GDM1 (cell line): ENCODE measurements at places on chromosomes 13 and 19.

DNA sequence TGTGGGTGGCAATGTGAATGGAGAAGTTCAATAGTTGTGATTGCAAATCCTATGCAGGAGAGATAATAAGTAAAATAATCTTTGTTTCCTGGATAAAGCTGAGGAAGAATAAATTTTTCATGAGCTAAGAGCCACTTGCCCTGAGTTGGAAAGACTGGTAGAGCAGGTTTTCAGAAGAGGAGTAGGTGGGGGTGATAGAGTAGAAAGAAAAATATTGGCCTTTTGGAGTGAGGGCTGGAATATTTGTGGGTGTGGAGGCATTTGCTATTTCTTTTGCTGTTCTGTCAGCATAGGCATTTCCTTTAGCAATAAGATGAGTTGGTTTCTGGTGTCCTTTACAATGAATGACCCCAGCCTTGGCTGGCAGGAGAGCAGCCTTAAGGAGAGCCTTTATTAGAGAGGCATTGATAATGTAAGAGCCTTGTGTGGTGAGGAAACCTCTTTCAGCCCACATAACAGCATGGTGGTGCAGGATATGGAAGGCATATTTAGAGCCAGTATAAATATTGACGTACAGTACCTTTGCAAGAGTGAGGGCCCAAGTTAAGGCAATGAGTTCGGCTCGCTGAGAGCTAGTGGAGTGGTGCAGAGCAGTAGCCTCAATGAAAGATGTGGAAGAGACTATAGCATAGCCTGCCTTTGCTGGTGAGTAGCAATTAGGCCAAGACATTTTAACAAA is 11.6 kb upstream of the ZNF431 start:
- no peak for DNase-seq

- DNase-seq: no peak
Measured at GRCh38 chr13:40192452-40192851, 474.0 kb downstream of the FOXO1 start.

DNA sequence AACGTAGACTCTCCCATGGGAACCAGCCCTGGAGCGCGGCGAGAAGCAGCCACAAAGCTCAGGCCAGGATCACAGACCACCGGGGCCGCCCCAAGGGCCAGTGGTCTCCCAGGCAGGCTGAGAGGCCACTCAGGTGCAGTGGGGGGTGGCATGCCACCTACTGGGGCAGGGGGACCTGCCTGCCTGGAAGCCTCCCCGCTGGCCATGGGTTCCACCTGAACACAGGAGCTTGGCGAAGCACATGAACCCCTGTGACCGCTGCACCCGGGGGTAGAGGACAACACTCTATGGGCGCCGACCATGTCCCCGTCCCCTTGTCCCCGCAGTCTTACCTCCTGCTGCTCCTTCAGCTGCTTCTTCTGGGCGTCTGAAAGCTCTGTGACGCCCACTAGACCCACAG is 6.8 kb upstream of the TM6SF2 start:
- DNase-seq: no peak

DNA sequence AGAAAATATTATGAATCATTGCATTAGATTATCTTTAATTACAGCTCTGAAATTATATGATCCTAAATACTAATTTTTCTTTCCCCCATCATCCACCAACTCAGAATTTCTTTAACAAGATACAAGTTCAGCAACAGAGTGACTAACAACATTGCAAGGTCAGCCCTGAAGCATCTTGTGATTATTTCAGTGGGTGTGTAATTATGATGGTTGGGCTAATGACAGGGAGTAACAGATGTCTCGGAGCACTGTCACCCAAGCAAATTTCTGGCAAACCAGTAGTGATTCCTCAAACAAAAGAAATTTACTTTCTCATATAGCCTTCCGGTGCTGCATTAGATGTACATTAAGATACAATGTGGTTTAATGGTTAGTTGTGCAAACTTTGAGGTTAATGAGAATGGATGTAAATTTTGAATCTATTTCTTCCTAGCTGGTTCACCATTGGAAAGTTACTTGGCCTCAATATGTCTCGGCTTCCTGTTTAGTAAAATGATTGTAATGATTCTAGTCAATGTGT is 238.9 kb downstream of the ITGBL1 start:
- no peak for DNase-seq

DNA sequence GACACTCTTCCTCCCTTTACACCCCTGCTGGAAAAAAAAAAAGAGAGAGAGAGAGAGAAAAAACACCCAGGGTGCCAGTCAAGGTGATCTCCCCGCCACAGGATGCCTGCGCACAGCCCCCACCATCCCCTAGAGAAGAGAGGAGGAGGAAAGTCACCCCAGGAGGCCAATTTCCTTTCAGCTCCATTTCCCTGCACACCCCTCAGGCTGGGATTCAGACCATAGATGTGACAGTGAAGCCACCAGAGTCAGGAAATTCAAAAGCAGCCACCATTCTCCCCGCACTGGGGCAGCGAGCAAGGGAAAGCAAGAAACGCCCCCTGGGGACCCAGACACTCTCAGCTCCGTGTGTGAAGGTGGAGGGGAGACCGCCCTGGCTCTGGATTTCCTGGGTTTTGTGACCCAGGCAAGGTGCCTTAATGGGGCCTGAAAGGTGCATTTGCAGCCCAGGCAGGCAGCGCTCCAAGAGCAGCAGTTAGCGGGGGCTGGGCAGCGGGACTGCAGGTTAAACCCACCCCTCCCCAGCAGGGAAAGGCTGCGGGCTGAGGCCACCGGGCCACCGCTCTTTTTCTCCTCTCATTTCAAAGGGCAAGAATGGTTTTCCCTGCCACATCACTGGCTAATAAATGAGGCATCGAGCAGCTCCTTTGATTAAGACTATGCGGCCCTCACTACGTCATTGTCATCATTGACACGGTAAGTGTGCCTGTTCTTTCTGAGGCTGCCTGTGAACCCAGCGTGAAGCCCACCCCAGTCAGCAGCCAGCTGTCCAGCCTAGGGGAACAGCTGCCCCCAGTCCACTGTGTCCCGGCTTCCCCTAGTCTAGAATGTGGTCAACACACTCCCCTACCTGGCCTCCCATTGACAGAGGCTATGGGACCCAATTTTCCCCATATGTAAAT is 83.8 kb upstream of the TM9SF2 start:
- DNase-seq: no peak

DNA sequence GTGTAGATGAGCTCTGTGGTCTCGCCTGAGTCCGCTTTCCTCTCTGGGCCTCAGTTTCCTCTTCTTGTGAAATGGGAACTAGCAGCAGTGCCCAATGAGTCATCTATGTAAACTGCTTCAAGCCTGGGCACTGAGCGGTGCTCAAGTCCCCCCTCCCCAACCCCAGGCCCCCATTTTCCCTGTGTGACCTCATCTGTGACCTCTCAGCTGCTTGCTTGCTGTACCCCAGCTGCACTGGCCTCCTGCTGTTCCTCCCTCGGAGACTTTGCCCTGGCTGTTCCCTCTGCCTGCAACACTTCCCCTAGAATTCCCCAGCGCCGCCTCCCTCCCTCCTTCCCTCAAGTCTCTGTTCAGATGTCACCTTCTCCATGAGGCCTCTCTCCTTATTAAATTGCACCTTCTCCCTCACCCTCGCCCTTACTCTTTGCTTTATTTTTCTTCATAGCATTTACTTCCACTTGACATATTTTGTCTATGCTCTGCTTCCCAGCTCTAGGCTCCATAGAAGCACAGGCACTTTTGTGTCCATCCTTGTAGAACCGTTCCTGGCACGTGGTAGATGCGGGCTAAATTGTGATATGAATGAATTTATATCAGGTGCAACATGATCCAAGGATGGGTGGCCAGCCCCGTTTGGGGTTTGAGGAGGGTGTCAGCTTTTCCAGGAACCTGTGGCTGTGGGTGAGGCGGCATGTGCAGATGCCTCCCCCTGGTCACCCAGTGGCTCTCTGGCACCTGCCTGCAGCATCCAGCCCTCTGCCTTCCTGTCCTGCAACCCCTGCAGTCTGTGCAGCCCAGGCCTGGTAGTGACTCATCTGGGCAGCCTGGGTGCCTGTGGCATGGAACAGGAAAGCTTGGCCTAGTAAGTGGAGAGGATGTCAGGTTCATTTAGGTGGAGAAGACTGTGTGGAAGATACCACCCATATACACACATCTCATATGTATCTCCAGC is 26.3 kb downstream of the SIPA1L3 start:
- DNase-seq: peak; percentile 8

DNA sequence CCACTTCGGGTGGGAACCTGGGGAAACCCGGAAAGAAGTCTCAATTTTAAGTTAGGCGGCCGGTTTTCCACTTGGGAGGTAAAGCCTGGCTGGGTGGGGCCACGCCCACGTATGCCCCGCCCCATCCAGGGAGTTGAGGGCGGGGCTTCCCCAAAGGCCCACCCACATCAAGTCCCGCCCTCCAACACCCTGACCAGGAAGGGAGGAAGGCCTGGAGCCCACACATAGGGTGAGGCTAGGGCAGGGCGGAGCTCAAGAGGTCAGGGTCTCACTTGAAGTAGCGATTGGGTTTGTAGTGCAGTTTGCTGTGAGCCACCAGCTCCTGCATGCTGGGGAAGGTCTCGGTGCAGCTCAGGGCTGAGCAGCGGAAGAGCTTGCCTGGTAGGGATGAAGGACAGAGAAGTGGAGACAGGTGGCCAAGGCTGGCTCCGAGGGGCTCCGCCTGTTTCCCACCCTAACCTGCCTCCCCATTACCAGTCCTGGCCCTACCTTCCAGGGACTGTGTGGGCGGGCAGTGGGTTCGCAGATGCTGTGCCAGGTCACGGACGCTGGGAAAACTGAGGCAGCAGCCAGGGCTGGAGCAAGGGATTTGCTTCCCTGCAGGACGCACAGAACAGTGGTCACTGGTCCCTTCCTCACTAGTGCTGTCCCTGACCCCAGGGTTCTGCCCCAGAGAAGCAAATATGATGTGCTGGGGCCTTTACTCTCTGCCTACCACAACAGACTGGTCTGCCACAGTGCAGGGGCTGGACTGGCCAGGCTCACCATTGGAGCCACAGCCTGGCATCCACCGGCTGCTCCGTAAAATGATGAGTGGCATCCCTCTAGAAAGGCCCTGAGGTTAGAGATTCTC is 1.6 kb downstream of the ZNF414 start:
- no peak for DNase-seq

DNA sequence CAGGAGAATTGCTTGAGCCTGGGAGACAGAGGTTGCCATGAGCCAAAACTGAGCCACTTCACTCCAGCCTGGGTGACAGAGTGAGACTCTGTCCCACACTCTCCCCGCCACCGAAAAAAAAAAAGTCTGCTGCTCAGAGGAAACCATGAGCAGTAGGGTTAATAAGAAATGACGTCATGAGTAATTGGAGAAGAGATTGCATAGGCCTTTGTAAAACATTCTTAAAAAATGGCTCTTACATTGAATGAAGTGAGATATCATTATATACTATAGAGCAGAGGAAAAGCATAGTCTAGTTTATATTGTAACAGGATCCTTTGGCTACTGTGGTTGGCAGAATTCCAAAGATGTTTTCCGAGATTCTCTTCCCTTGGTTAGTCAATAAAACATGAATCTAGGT is 228.2 kb downstream of the PCDH20 start:
- DNase-seq: no peak

- no peak for DNase-seq
Measured at GRCh38 chr13:44309794-44310757, 63.5 kb upstream of the SERP2 start.

DNA sequence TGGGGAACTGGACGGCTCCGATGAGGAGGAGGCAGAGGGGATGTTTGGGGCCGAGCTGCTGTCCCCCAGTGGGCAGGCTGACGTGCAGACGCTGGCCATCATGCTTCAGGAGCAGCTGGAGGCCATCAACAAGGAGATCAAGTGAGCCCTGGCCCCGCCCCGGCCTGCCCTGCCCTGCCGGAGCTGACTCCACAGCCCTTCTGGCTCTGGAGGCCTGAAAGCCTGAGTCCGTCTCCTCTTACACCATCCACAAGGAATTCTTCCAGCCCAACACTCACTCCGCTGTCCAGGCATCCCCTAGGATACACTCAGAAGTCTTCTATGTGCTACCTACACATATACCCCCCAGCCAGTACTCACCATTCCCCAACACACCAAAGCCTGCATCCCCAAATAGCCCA is 17.4 kb downstream of the PPFIA3 start:
- no peak for DNase-seq

DNA sequence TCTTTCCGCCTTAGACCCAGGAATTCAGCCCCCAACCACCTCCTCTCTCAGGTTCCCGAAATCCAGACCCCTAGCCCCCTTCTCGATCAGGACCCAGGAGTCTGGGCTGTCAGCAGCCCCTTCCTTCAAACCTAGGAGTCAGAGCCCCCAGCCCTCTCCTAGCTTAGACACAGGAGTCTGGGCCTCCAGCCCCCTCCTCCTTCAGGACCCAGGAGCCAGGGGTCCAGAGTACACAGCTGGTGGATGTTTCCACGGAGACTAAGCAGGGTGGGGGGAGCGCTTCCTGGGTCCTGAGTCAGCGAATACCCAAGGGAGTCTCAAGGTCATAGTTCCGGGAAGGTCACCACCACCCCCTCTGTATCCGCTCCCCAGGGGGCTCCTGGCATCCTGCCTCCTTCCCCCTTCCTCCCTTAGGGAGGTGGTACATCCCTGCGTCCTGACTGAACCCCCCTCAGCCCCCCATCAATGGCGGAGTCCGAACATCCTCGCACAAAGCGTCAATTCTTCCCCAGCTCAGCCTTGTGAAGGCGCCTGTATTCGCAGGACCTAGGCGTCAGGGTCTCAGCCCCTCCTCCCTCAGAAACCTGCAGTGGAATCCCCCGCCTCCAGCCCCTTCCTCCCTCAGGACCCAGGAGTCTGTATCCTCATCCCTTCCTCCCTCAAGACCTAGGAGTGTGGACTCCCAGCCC is 4.6 kb downstream of the CADM4 start:
- no peak for DNase-seq

- DNase-seq: no peak
Measured at GRCh38 chr19:3094601-3095440, 659 bp downstream of the GNA11 start.

DNA sequence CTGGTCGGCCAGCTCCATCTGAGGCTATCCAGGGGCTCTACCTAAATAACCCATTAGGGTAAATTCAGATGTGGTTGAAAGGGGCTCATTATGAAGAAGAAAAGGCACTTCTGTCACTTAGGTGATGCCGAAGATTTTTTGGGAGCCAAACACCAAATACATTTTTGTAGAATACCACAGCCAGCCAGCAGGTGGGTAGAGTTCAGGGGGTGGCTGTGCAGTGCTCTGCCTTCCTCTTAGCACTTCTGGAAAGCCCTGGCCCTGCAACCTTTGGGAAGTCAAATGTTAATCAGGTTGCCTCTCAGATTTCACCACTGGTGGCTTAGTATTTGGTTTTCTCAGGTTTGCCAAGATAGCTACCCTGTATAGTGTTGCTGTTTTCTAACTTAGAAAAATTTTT is 18.5 kb upstream of the GPR18 start:
- DNase-seq: no peak

GRCh38 chr13:27168906-27169657 is 2.5 kb downstream of the USP12 start:
- DNase-seq: no peak

DNA sequence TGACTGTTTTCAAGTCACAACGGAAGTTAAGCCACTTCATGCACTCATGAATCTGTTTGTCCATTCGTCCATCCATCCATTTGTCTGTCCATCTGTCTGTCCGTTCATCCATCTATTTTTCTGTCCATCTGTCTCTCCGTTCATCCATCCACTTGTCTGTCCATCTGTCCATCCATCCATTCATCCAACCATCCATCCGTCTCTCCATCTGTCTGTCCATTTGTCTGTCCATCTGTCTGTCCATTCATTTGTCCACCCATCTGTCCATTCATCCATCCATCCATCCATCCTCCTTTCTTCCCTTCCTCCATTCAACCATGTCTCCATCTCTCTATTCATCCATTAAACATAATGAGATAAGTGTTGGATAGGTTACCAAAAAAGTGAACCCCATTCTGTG is 123.5 kb upstream of the UQCRFS1 start:
- no peak for DNase-seq

GRCh38 chr19:48918801-48919247 is 14.7 kb upstream of the DHDH start:
- DNase-seq: no peak

GRCh38 chr19:53177986-53178385 is 15.2 kb downstream of the ZNF665 start:
- no peak for DNase-seq
